ENCODE measurements at places on chromosomes 5 and 9.

DNA sequence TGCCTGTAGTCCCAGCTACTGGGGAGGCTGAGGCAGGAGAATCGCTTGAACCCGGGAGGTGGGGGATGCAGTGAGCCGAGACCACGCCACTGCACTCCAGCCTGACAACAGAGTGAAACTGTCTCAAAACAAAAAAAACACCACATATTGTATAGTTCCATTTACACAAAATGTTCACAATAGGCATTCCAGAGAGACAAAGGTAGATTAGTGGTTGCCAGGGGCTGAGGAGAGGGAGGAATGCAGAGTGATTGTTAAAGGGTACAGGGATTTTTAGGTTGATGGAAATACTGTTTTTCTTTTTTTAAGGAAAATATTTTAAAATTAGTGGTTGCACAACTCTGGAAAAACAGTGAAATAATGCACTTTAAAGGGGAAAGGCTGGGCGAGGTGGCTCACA is 19.6 kb downstream of the ETF1 start:
- H3K27ac ChIP-seq: no peak overlapping the region
- no peak overlapping the region for H3K4me3 ChIP-seq
- DNase-seq: no peak
- no peaks in the 10 kb centered on the region for H3K36me3 ChIP-seq
- H3K27me3 ChIP-seq: no peaks in the 10 kb centered on the region

- H3K4me3 ChIP-seq: no peak within 1 kb of the TSS
- no peak for DNase-seq
- no peaks in the 10 kb centered on the region for H3K36me3 ChIP-seq
- H3K4me1 ChIP-seq: no peaks in the 10 kb centered on the region
Observed at GRCh38 chr9:137230705-137231371, at the start of gene SLC34A3. TSS of gene SLC34A3 (plus strand) at chr9:137230901. CDS start at chr9:137231703, 802 bp downstream.

GRCh38 chr5:119420169-119420568 is 32.1 kb upstream of the HSD17B4 start:
- H3K27ac ChIP-seq: no peak overlapping the region
- H3K4me1 ChIP-seq: no peaks in the 10 kb centered on the region
- no peaks in the 10 kb centered on the region for H3K27me3 ChIP-seq
- DNase-seq: no peak
- H3K4me3 ChIP-seq: no peak overlapping the region

DNA sequence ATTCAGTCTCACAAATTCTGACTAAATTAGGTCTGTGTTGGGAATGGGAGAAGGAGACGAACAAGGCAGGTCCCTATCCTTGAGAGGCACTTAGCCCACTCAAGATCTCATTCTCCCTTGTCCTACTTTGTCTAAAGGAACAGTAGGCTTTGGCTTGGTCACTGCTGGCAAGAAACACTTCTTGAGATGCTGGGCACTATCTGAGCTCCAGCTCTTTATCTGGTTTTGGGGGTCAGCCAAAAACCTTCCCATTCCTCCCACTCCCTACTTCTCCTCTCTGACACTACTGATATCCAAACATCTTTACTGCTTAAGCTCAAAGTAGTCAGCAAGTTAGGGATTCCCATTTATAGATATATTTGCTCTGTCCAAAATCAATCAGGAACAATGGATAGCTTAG is 155.2 kb downstream of the MAPKAP1 start:
- no peak for DNase-seq
- H3K4me3 ChIP-seq: no peak overlapping the region
- peaks cover 16% of the 10 kb centered on the region for H3K4me1 ChIP-seq
- H3K27ac ChIP-seq: no peak overlapping the region

GRCh38 chr5:6675784-6676491 is 37.3 kb upstream of the TENT4A start:
- H3K4me1 ChIP-seq: no peaks in the 10 kb centered on the region
- H3K36me3 ChIP-seq: no peaks in the 10 kb centered on the region
- no peak for DNase-seq
- H3K27ac ChIP-seq: no peak overlapping the region
- H3K27me3 ChIP-seq: no peaks in the 10 kb centered on the region

GRCh38 chr5:128791312-128791711 is 174.0 kb upstream of the SLC27A6 start:
- no peak overlapping the region for H3K27ac ChIP-seq
- no peak for DNase-seq
- H3K4me3 ChIP-seq: no peak overlapping the region
- H3K36me3 ChIP-seq: no peaks in the 10 kb centered on the region
- H3K27me3 ChIP-seq: no peaks in the 10 kb centered on the region

- no peaks in the 10 kb centered on the region for H3K4me1 ChIP-seq
- no peak for DNase-seq
- no peaks in the 10 kb centered on the region for H3K27me3 ChIP-seq
Observed at GRCh38 chr5:116063950-116064349, 20.9 kb upstream of the COMMD10 start.

DNA sequence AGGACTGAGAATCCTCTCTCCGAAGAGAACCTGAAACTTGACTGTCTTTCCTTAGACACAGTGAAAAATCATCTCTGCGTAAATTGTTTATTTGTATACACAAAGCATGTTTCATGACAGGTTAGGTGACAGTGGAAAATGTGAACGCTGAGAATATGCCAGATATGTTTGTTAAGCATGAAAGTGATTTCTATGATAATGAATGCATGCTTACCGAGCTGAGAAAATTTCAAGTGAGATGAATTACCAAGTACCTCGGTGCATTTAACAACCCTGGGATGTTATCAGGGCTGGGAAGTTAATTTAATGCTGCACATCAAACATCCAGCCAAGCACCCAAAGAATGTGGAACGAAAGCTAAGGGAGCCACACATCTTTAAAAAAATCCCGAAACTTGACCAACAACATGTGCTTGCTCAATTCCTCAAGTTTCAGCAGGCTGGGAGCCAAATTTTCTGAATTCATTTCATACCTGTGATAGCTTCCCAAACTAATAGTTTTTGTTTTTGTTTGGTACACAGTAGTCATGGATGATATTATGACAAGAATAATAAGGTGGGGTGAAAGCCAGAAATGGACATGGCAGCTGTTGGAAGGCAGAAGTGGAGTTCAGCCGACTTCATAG is 336.9 kb downstream of the ARHGEF28 start:
- H3K27ac ChIP-seq: no peak overlapping the region
- H3K36me3 ChIP-seq: no peaks in the 10 kb centered on the region
- H3K4me3 ChIP-seq: no peak overlapping the region
- DNase-seq: no peak
- H3K4me1 ChIP-seq: no peaks in the 10 kb centered on the region
- H3K27me3 ChIP-seq: no peaks in the 10 kb centered on the region

- no peaks in the 10 kb centered on the region for H3K4me1 ChIP-seq
- H3K4me3 ChIP-seq: no peak overlapping the region
- no peaks in the 10 kb centered on the region for H3K36me3 ChIP-seq
Observed at GRCh38 chr9:32294106-32294505, 90.3 kb upstream of the ACO1 start.

DNA sequence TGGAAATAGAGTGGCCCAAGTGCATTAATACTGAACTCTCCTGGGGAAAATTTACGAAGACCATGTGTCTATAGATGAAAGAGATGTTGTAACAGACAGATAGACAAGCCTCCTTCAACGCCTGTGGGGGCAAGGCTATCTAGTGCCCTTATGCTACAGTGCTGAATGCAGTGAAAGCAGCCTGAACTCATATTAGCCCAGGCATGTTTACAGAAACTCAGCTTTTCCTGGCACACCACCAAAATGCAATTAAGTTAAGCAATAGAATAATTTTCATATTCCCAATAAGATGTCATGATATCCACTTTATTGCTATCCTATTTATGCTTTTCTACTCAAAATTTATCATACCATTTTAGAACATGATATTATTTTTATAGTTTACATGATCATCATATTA is 277.0 kb downstream of the DIRAS2 start:
- no peak overlapping the region for H3K27ac ChIP-seq
- H3K4me3 ChIP-seq: no peak overlapping the region
- no peaks in the 10 kb centered on the region for H3K36me3 ChIP-seq
- no peaks in the 10 kb centered on the region for H3K4me1 ChIP-seq
- no peak for DNase-seq
- no peaks in the 10 kb centered on the region for H3K27me3 ChIP-seq

DNA sequence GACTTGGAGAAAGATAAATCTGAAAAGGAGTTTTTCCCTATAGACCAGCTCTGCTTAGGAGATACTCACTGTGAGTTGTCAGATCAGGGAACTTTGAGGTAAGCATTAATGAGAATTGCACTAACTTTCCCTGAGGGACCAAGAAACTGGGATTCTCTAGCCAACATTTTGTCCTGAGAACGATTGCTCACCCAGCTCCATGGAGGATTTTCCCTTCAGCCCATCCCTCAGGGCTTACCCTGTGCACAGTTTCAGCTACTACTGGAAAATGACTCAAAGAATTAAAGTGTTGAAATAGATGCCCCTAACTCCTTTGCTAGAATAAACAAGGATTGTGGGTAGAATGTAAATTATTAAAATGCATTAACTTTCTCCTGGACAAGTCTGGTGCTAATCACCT is 237.2 kb upstream of the IL12B start:
- H3K27me3 ChIP-seq: no peaks in the 10 kb centered on the region
- H3K4me3 ChIP-seq: no peak overlapping the region
- DNase-seq: no peak
- H3K27ac ChIP-seq: no peak overlapping the region
- H3K4me1 ChIP-seq: no peaks in the 10 kb centered on the region
- no peaks in the 10 kb centered on the region for H3K36me3 ChIP-seq

DNA sequence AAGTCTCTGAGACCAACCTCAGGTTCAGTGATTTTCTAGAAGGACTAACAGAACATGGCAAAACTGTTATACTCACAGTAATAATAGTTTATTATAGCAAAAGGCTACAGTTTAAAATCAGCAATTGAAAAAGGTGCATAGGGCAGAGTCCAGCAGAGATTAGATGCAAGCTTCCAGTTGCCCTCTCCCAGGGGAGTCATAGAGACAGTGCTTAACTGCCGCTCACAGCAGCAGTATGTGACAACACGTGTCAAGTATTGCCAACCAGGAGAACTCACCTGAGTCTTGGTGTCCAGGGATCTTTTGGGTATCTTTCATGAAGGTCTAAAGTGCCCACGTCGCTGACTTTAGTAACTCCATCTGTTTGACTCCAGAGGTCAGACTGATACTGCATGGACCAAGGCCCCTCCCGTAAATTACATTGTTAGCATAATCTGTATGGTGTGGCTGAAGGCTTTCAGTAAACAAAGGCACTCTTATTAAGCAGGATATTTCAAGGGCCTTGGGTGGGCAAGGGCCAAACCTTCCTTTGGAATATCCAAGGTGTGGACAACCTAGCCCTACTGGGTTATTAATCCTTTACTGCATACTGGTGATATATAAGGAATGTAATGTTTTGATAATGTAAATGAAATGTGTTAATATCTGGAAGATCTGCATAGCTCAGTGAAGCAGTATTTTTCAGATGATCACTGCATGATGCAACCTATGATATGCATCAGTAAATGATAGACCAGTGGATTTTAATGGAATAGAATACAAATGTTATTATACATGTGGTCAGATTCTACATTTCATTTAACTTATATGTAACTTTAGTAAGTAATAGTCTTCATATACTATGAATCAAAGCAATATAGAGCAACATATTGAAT is 44.0 kb downstream of the RASA1 start:
- peaks cover 4% of the 10 kb centered on the region for H3K4me1 ChIP-seq
- no peak overlapping the region for H3K27ac ChIP-seq
- no peak overlapping the region for H3K4me3 ChIP-seq
- no peaks in the 10 kb centered on the region for H3K36me3 ChIP-seq

DNA sequence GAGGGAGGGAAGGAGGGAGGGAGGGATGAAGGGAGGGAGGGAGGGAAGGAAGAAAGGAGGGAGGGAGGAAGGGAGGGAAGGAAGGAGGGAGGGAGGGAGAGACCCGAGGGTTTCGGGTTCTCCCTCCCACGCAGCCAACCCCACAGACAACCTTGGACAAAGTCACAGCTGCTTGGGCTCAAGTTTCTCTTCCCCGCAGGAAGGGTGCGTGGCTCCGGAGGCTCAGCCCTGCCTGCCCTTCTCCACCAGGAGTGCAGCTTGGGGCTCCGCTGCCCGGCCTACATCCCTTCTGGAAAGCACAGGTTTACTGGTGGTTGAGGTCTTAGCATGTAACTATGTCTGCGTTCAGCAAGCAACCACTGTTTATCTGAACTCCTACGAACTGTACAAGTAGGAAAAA is 15.0 kb downstream of the SLC12A7 start:
- no peak for DNase-seq
- no peaks in the 10 kb centered on the region for H3K4me1 ChIP-seq
- no peaks in the 10 kb centered on the region for H3K27me3 ChIP-seq
- peaks cover 6% of the 10 kb centered on the region for H3K36me3 ChIP-seq

- no peak overlapping the region for H3K27ac ChIP-seq
- H3K36me3 ChIP-seq: no peaks in the 10 kb centered on the region
- no peak for DNase-seq
Observed at GRCh38 chr5:4905674-4906520, 234.2 kb upstream of the ADAMTS16 start.

GRCh38 chr5:16865151-16865550 is 70.9 kb downstream of the MYO10 start:
- H3K27me3 ChIP-seq: no peaks in the 10 kb centered on the region
- peaks cover 18% of the 10 kb centered on the region for H3K4me1 ChIP-seq
- no peaks in the 10 kb centered on the region for H3K36me3 ChIP-seq
- no peak overlapping the region for H3K4me3 ChIP-seq

- no peak for DNase-seq
- H3K4me3 ChIP-seq: no peak overlapping the region
- no peaks in the 10 kb centered on the region for H3K27me3 ChIP-seq
- H3K27ac ChIP-seq: no peak overlapping the region
- H3K4me1 ChIP-seq: peaks cover 5% of the 10 kb centered on the region
Observed at GRCh38 chr9:82606071-82606470, 456.9 kb downstream of the RASEF start.

GRCh38 chr9:5834214-5834613 is 1.3 kb upstream of the ERMP1 start:
- H3K27me3 ChIP-seq: no peaks in the 10 kb centered on the region
- H3K36me3 ChIP-seq: no peaks in the 10 kb centered on the region
- H3K4me1 ChIP-seq: peaks cover 27% of the 10 kb centered on the region
- H3K4me3 ChIP-seq: no peak overlapping the region
- no peak for DNase-seq

DNA sequence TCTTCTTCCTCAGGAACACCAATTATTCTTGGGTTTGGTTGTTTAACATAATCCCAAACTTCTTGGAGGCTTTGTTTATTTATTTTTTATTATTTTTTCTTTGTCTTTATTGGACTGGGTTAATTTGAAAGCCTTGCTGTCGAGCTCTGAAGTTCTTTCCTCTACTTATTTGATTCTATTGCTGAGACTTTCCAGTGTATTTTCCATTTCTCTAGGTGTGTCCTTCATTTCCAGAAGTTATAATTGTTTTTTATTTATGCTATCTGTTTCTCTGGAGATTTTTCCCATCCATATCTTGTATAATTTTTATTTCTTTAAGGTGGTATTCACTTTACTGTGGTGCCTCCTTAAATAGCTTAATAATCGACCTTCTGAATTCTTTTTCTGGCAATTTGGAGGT is 8.8 kb upstream of the RIOK2 start:
- no peak overlapping the region for H3K4me3 ChIP-seq
- no peaks in the 10 kb centered on the region for H3K27me3 ChIP-seq
- DNase-seq: no peak
- H3K36me3 ChIP-seq: no peaks in the 10 kb centered on the region
- H3K27ac ChIP-seq: no peak overlapping the region
- no peaks in the 10 kb centered on the region for H3K4me1 ChIP-seq

GRCh38 chr5:116674881-116675625 is 100.4 kb upstream of the SEMA6A start:
- H3K27ac ChIP-seq: no peak overlapping the region
- no peaks in the 10 kb centered on the region for H3K36me3 ChIP-seq
- no peaks in the 10 kb centered on the region for H3K27me3 ChIP-seq
- peaks cover 6% of the 10 kb centered on the region for H3K4me1 ChIP-seq
- no peak overlapping the region for H3K4me3 ChIP-seq

All from thoracic aorta (tissue), 2 donors.